ENCODE measurements at places on chromosomes 11 and 22. TPM values are rescaled to one million over a fixed set of nuclear protein-coding genes. Genes with fewer than 3 reads are reported as not detected.

GRCh38 chr11:87437133-87437843 is 399.6 kb downstream of the TMEM135 start:
- no peak for DNase-seq

GRCh38 chr11:65354265-65355012 is at the start of gene TIGD3:
TIGD3 (plus strand) TSS chr11:65354751; CDS start chr11:65355809, 1,058 bp downstream.
- DNase-seq = peak; percentile 97

DNA sequence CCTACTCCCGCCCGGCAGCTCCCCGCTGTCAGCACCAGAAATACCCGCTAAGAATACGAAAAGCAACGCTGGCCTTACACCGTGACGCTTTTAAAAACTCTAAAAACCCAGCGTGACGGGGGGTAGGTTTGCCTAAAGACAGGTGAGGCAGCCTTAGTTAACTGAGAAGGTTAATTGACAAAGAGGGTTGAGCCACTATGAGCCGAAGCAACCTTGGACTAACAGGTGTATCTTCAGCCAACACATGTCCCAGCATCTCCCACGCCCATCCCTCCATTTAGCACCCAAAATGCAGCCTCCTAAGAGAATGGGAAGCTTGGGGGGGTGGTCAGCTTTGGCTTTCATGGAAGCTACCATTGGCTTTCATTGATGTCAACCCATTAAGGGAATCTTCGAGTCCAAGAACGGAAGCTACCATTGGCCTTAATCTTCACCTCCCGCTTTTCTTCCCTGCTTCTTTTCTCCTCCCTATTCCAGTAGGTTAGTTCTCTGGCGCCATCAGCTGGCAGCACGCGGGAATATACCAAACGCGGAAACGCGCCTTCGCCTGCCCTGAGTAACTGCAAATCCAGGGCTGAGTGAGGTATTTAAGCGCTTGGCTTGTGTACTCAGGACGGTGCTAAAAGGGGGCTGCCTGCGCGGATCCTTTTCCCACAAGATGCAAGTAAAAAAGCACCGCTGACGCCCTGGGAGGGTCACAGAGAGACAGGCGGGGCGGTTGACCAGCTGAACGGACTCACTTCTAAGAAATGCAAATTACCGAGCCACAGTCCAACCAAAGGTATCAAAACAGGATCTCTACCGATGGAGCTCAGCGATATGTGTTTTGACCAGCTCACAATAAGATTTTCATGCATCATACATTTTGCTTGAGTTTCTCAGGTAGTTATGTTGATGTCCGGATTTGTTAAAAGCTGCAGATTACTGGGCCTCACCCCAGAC is 38.5 kb upstream of the GLYATL1 start:
- peak; percentile 67 for DNase-seq

GRCh38 chr11:82733444-82734119 is at the start of gene FAM181B:
FAM181B (minus strand) TSS chr11:82733864; CDS start chr11:82733729, 135 bp downstream.
- DNase-seq = peak; percentile 95

- no peak for DNase-seq
Measured at GRCh38 chr11:30553521-30554110, 32.5 kb downstream of the MPPED2 start.

GRCh38 chr11:19727246-19727645 is 14.6 kb downstream of the NAV2 start:
- DNase-seq = peak; percentile 81

DNA sequence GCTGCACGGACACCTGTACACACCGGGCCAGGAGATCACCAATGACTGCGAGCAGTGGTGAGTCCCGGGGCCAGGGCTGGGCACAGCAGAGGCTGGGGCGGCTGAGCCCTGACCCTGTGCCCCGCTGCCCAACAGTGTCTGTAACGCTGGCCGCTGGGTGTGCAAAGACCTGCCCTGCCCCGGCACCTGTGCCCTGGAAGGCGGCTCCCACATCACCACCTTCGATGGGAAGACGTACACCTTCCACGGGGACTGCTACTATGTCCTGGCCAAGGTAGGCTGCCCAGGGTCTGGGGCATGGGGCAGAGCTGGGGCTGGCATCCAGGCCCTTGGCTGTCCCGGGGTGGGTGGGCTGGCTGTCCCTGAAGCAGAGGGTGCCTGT is 7.7 kb downstream of the MUC2 start:
- no peak for DNase-seq

DNA sequence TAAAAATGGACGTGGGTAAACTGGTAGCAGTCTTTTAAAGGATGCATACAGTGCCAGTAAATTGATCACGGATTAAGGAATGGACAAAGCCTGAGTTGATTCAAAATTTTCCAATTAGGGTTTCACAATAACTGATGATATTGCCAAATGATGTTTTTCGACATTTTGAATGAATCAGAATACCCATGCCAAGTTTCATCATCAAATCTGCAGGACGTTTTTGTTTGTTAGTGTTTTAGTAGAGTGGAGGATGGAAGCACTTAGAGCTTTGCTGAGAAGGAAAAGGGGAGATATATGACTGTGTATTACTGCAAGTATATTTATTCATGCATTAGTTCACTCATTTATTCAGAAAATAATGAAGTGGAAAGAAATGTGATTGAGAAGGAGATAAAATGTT is 78.3 kb downstream of the SLC17A6 start:
- DNase-seq = no peak

DNA sequence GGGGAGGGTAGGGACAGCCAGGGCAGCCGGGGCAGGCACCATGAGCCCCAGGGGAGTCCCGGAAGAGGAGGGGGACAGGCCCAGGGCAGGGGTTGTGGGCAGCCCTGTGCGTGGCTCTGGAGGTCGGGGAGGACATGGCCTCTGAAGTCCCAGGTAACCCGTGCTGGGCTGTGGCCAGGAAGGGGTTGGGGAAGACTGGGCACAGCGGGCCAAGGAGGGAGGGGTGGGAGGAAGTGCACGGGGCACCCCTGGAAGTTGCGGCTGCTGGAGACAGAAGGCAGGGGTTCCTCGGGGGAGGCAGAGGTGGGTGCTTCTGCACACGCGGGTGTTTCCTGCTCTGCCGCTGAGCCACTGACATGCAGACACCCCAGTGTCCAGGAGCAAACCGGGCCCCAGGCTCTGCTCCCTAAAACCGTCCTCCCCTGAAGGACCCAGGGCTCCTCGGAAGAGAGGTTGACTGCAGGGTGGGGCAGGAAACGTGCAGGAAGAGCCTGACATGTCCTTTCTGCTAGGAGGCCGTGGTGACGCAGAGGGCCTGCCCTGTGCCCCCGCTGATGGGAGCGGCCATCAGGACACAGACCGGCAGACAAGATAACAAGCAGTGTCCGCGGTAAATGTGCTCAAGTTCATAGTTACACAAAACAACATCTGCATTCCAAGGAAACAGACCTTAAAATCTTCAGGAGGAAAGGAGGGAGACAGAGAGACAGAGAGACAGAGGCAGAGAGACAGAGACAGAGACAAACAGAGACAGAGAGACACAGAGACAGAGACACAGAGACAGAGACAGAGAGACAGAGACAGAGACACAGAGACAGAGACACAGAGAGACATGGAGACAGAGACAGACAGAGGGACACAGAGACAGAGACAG is 5.7 kb downstream of the TNNI2 start:
- no peak for DNase-seq

DNA sequence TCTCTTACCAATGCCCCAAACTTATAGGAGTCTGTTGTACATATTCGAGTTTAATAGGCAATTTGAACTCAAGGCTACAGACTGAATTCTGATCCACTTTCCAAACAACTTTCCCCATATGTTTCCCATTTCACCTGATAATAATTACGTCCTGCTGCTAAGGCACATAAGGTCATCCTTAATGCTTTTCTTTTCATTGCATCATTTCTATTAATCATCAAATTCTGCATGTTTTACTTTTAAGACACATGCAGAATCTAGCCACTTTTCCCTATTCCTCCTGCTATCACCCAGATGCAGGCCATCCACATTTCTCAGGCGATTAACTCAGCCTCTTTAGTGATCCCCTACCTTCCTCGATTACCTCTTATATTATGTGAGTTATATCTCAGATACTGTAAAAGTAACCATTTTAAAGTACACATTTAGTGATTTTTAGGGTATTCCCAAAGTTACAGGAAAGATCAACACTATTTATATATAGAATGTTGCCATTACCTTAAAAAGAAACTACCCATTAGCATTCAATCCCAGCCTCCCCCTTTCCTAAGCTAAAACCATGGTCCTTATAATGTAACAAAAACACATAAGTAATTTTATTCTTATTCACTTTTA is 14.9 kb downstream of the XKR3 start:
- no peak for DNase-seq

GRCh38 chr11:118846181-118846935 is 37.3 kb upstream of the CXCR5 start:
- DNase-seq = no peak

DNA sequence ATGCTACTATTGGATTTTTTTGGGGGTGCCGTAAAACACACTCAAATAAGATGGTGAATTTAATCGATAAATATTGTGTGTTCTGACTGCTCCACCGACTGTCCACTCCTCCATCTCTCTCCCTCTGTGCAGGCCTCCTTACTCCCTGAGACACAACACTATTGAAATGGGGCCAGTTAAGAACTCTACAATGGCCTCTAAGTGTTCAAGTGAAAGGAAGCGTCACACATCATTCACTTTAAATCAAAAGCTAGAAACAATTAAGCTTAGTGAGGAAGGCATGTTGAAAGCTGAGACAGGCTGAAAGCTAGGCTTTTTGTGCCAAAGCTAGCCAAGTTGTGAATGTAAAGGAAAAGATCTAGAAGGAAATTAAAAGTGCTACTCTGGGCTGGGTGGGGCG is 156.7 kb downstream of the CTTN start:
- DNase-seq = no peak

GRCh38 chr11:63847363-63847762 is 8.5 kb downstream of the MARK2 start:
- peak; percentile 52 for DNase-seq

GRCh38 chr22:32850591-32851517 is 49.3 kb downstream of the TIMP3 start:
- DNase-seq = peak; percentile 70

GRCh38 chr11:132466983-132467382 is 1065.3 kb downstream of the OPCML start:
- DNase-seq = no peak

GRCh38 chr11:128716661-128717210 is 22.9 kb downstream of the FLI1 start:
- no peak for DNase-seq

DNA sequence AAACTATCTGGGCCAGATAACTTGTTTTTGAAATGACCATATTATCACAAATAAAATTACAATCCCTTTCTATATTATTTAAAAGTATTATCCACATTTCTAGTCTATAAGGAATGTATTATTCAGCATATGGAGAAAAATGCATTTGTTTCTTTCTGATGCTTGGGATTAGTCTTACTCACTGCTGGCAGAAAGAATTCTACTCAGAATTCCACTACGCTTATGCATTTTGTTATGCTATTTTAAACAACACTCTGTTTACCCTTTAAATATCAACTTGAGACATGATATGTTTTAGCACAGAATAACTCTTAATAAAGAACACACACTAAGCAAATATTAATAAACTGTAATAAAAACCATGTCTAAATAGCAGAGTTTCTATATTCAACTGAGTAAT is 77.6 kb upstream of the ANO3 start:
- DNase-seq = no peak

DNA sequence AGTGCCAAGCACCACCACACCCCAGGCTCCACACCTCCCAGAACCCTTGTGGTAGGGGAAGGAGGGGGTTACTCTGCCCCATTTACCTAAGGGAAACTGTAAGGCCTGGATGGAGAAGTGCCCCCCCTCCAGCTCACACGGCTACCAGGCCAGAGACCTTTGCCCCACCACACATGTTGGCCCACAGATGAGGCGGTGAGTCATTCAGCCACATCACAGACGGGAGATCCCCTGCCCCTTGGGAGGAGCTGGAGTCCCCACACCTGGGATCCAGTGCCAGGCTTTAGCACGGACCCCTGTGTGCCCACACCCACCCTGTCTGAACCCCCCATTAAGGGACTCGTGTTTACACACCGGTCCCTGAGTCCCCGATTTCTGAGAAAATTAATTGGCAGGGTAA is 24.9 kb downstream of the CDKN1C start:
- no peak for DNase-seq

The DEPDC7 gene
- total RNA-seq = 12.7 TPM

Data from spinal cord (tissue), 10 donors.